ENCODE measurements at places on chromosomes 6 and 20.

DNA sequence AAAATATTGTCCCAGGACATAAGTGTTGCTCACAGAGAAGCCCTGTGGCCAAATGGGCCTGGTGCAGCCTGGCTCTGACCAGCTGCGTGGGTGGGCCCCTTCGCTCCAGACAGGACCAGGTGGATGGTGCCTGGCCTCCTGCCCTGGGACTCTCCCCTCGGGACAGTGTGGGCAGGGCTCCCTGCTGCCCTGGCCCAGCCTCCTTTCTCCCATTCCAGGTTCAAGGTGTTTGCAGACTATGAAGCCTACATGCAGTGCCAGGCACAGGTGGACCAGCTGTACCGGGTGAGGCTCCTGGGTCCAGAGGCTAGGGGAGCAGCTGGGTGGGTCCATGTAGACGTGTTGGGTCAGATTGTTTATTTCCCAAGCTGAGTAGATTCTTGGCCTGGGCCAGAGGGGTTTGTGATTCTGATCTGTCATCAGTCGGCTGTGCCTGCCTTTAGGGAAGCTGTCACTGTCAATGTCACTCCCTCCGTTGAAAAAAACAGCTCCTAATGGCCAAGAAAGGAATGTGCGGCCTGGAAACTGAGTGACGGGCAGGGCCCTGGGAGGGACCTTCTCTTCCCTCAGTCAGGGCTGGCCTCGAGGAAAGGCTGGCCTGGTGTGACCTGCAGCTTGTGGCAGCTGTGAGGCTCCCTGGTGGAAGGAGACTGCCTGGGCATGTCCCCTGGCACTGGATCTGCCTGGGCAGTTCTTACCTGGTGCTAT lies 47.7 kb downstream of the PYGB start:
- no peak for DNase-seq

DNA sequence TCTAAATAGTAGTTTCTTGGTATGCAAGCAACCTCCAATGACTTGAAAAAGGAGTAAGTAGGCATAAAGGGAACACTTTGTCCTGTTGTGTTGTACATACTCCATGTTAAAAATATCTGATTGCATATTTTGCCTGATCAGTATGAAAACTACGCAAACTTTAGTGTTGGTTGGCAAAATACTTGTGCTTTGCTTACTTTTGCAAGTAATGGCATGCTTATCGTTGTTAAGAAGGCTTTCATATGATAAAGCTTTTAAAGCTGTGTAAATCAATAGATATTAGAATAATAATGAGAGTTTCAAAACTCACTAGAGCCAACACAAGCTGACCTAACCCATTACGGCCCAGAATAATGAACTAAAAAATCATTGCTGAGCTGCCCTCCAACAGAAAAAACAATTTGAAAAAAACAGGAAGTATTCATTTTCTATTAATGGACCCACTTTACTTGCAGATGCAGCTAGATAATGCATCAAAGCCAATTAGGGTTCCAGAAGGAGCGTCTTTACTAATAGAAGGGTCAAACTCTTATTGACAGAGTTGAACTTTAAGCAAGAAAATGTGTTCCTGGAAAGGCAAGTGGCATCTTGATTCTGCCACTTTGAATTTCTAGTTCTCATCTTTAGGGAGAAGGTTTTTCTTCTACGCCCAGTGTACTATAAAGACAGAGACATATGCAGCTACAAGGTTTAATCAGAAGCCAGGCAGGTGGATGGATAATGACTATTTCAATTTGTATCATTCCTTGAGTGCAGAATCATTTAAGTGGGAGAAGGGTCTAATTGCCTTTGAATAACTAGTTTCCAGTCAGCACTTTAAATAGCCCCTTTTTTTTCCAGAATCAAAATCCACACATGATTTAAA lies 82.2 kb downstream of the SNAP25 start:
- DNase-seq, result no peak

DNA sequence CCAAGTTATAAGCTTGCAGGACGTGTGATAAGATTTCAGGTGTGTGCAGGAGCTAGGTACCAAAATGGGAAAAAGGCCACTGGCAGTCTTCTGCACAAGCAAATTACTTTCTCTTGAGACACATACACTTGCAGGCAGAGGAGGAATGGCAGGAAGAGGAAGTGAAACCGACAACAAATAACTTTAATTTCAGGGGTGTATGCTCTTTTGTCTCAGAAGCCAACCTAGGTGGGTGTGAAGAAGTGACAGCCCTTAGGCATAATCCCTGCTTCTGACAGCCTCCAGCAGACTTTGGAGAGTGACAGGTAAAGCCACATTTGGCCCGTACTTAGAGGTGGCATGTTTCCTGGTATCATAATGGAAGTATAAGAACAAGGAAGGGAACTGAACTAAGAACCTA lies 118.8 kb upstream of the TRAF3IP2 start:
- peak; percentile 69 for DNase-seq

DNA sequence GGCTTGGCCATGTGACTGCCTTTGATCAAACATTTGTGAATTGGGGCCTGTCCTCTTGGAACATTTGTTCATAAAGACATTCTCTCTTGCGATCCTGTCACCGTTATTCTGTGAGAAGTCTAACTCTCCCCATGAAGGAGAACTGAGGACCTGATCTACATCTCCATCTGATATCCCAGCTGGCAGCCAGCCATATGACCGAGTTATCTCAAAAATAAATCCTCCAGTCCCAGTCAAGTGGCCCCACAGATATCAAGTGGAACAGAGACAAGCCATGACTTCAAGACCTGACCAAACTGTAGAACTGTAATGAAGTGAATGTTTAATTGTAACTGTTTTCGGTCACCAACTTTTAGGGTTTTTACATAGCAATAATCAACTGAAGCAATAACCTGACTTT lies 25.7 kb downstream of the SNX3 start:
- no peak for DNase-seq

- no peak for DNase-seq
These were observed 270.9 kb upstream of the SPTLC3 start for GRCh38 chr20:12737900-12738299.

DNA sequence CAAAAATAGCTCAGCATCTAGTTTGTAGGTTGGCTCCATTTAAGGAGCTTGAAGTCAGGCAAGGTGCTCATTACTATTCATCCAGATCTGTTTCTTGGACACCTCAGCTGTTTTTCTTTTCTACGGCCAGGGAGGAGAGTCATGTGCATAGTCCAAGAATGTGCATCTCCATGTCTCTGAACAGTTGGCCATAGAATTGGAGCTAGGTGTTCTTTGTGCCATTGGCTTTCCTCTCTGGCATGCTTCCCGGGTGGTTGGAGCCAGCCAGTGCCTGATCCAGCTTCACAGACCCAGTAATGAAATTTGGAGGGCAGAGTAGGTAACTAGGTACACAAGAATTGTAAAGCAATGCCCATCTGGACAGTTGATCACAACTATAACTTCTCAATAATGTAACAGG lies 21.6 kb downstream of the EYA4 start:
- no peak for DNase-seq

GRCh38 chr20:22333885-22334545 lies 250.4 kb downstream of the FOXA2 start:
- DNase-seq, result peak; percentile 46

DNA sequence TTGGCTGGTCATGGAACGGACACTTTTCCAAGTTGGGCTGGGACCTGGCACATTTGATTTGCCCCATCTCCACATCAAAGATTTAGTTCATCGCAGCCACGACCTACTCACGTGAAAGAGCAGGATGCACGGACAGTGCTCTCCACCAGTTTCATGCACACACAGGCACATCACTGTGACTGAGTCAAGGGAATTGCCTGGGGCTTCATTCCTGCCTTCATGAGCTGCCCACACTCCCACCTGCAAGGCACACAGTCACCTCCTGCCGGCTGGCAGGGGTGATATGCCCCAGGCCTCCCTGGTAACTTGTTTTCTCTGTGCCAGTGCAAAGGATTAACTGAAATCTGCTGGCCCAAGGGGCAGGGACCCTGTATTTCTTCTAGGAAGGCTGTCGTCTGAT lies 23.3 kb upstream of the CST1 start:
- DNase-seq, result no peak

DNA sequence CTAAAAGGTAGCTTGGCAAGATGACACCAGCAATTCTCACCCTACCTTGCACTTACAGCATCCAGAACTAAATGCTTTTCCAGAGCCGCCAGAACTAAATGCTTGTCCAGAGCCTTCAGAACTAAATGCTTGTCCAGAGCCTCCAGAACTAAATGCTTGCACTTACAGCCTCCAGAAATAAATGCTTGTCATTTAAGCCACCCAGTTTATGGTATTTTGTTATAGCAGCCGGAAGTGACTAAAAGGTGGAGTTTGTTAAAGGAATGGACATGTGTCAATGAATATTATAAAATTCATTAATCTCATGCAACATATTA lies 133.5 kb downstream of the GPX5 start:
- DNase-seq, result no peak

GRCh38 chr6:33018904-33019303 lies 9.5 kb upstream of the HLA-DOA start:
- DNase-seq, result no peak

GRCh38 chr6:131629651-131630050 lies 1.6 kb upstream of the MED23 start:
- no peak for DNase-seq

GRCh38 chr6:73537677-73538076 lies 16.8 kb upstream of the EEF1A1 start:
- no peak for DNase-seq

DNA sequence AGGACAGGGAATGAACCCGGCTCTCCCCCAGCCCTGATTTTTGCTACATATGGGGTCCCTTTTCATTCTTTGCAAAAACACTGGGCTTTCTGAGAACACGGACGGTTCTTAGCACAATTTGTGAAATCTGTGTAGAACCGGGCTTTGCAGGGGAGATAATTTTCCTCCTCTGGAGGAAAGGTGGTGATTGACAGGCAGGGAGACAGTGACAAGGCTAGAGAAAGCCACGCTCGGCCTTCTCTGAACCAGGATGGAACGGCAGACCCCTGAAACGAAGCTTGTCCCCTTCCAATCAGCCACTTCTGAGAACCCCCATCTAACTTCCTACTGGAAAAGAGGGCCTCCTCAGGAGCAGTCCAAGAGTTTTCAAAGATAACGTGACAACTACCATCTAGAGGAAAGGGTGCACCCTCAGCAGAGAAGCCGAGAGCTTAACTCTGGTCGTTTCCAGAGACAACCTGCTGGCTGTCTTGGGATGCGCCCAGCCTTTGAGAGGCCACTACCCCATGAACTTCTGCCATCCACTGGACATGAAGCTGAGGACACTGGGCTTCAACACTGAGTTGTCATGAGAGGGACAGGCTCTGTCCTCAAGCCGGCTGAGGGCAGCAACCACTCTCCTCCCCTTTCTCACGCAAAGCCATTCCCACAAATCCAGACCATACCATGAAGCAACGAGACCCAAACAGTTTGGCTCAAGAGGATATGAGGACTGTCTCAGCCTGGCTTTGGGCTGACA lies 28.8 kb upstream of the ZBP1 start:
- no peak for DNase-seq

DNA sequence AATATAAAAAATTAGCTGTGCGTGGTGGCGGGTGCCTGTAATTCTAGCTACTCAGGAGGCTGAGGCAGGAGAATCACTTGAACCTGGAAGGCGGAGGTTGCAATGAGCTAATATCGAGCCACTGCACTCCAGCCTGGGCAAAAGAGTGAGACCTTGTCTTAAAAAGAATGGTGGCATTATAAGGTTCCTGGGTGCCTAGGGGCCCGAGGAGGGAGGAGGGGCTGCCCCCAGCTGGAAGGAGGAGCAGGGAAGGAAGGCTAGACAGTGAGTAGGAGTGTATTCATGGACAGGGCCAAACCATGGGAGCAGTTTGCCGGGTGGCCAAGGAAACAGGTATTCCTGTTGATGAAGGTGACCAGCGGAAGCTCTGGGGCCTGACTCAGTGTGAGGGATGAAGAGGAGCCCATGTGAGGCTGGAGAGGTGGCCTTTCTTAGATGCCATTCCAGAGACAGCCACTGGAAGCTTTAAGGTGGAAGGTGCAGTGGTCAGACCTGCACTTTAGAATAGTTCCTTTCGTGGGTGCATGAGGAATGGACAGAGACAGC lies 24.2 kb downstream of the MANBAL start:
- DNase-seq, result no peak

GRCh38 chr6:43240950-43241349 lies 2.3 kb upstream of the TTBK1 start:
- no peak for DNase-seq

DNA sequence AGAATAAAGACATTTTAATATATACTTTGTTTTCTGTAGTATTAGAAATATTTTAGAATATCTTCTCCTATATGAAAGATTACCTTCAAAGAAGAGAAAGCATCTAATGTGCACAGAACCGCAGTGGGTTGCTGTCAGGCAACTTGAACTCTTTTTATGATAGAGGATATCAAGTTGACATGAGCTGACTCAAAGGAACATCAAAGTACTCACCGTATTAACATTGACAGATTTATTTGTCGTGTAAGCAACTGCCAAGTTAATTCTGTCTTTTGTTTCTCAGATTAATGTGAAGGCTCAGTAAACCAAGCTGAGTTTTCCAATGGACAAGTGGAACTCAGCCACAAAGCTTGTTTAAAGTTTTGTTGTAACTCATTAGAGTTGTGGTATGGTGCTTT lies 2.2 kb upstream of the GINM1 start:
- DNase-seq, result no peak

- DNase-seq, result no peak
These were observed 226.9 kb downstream of the CDC5L start for GRCh38 chr6:44614396-44614795.

DNA sequence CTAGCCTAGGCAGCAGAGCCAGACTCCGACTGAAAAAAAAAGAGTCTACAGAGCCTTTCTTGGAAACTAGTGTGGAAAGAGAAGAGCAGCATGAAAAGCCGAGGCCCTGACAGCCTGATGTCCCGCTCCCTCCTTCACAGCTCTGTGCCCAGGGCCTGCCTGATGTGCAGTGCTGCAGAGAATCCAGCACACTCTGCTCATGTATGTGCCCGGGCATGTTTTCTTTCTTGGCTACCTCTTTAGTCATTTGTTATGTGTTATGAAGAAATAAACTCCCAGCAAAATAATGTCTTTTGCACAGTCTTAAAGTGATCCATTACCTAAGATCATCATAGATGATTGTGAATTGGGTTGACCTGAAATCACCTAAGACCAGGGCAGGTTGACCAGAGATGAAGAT lies 78.1 kb upstream of the EZR start:
- no peak for DNase-seq

GRCh38 chr6:106181664-106182418 lies 95.7 kb downstream of the PRDM1 start:
- DNase-seq, result no peak
